ENCODE measurements at places on chromosomes 16 and 17. TPM values are rescaled to one million over a fixed set of nuclear protein-coding genes. Genes with fewer than 3 reads are reported as not detected.

The KRT35 gene
- total RNA-seq: not detected

The SPATA32 gene
- 0.67 TPM for total RNA-seq

The SLFN14 gene
- total RNA-seq: not detected

The CUEDC1 gene
- total RNA-seq: 0.30 TPM

The RAB26 gene
- total RNA-seq: 0.59 TPM

The FOXL1 gene
- 0.23 TPM for total RNA-seq

The PNMT gene
- total RNA-seq: not detected

The DOC2A gene
- total RNA-seq: 1.2 TPM

The NOMO2 gene
- 119 TPM for total RNA-seq

The CCL3 gene
- total RNA-seq: 222 TPM

The CCDC154 gene
- total RNA-seq: 0.80 TPM

The SEPTIN1 gene
- 173 TPM for total RNA-seq

The KCNJ16 gene
- not detected for total RNA-seq

The HOXB8 gene
- total RNA-seq: not detected

The PSMD12 gene
- total RNA-seq: 75.1 TPM

The KLHL10 gene
- total RNA-seq: 0.16 TPM

The P4HB gene
- total RNA-seq: 545 TPM

The OTOA gene
- total RNA-seq: not detected

The DRC7 gene
- total RNA-seq: not detected

The PRSS21 gene
- total RNA-seq: 11.5 TPM

The NAGS gene
- total RNA-seq: 0.28 TPM

The CENPN gene
- total RNA-seq: 57.4 TPM

The TSPOAP1 gene
- 21.9 TPM for total RNA-seq

The APOH gene
- total RNA-seq: not detected

The JPT1 gene
- 282 TPM for total RNA-seq

The KATNIP gene
- total RNA-seq: 17.0 TPM

The MRC2 gene
- total RNA-seq: 3.1 TPM

The TBX2 gene
- 0.14 TPM for total RNA-seq

The OR1A1 gene
- not detected for total RNA-seq

The HOXB3 gene
- total RNA-seq: 3.8 TPM

The HIC1 gene
- 42.6 TPM for total RNA-seq

The C17orf50 gene
- total RNA-seq: not detected

The G6PC3 gene
- 36.3 TPM for total RNA-seq

The TPSD1 gene
- total RNA-seq: not detected
